ENCODE measurements at places on chromosomes 11 and 22. TPM values are rescaled to one million over a fixed set of nuclear protein-coding genes. Genes with fewer than 3 reads are reported as not detected.
A peak's percentile ranks its signal among the peaks of the same experiment; 100 is the strongest.

- DNase-seq, result peak; percentile 83
These were observed 67.0 kb downstream of the IGLL5 start for GRCh38 chr22:22954656-22955055.

GRCh38 chr11:32561835-32562234 lies 21.8 kb upstream of the EIF3M start:
- DNase-seq, result peak; percentile 46

DNA sequence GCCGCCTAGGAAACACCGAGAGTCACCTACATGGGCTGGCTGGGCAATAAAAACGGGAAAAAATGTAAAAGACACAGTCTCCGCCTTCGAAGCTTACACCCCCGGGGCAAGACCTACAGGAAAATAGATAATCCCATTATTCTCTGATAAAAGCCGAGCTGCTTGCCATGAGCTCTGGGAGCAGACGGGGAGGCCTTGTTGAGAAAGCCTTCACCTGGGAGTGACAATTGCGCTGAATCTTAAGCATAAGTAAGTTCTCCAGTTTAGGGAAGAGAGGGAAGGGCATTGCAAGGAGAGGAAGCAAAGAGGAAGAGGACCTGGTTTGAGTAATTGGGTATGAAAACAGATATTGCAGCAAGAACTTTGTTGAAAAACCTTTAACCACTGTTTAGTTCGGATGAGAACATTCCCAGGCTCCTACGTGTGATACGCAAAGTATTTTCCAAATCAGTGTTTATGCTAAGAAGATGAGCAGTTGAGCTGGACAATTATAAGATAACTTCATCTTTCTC lies 813 bp upstream of the BTBD10 start:
- no peak for DNase-seq

NFRKB gene
- polyA plus RNA-seq, result 17.0 TPM

GRCh38 chr11:66417000-66417399 lies 3.8 kb upstream of the NPAS4 start:
- DNase-seq, result no peak
